NB4 (cell line): ENCODE measurements at places on chromosomes 3 and 15.
A peak's percentile ranks its signal among the peaks of the same experiment; 100 is the strongest.

GRCh38 chr15:26970712-26971210, at the start of gene GABRG3:
GABRG3 (plus strand) TSS chr15:26971181.
- no peak for DNase-seq

DNA sequence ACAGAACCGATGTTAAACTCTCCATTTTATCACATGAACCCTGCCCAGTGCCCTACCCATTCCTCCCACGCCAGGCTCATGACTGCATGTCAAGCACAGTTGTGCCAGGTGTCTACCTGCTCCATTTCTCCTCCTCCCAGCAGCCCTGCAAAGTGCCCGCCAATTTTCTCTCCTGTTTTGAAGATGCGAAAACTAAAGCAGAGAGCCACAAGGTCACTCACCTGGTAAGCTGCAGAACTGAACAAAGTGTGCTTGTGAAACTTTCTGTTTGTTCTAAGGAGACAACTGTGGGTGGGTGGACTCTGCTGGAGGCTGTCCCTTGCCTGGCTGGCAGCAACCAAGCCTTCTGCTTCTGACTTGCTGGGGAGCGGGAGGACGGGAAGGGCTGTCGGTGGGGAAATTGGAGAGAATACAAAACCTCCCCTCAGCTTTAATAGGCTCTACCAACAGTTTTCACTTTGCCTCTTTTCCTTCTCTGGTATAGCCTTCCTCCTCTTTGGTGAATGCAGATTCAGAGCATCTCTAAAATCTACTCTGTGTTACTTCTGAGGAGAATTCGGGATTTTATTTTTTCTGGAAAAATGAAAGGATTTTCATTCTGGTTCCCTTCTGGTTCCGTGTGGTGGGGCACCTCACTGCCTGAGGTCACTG, 23.0 kb downstream of the LIMD1 start:
- no peak for DNase-seq

DNA sequence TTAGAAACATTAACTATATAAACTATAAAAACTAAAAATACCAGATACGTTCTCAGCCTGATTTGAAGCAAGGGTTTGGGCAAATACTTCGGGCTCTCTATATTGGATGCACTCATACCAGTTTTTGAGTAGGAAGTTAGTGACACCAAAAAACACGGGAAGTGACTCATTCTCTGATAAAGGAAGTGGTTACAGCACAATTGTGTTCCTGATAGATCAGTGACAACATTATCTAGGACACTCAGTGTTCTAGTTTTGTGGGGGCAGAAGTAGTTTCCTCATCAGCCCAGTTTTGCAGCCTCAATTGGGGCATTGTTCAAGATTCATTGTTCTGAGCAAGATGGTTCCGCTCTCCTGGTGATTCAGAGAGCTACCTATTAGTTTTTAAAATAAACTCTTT, 469.6 kb upstream of the DPPA4 start:
- peak; percentile 82 for DNase-seq

GRCh38 chr3:48426944-48427629, 2.8 kb downstream of the PLXNB1 start:
- no peak for DNase-seq

GRCh38 chr15:89972085-89972484, 29.0 kb upstream of the ZNF710 start:
- peak; percentile 65 for DNase-seq
